Uterus (tissue), 4 donors: ENCODE measurements at places on chromosomes 4 and X. TPM values are rescaled to one million over a fixed set of nuclear protein-coding genes. Genes with fewer than 3 reads are reported as not detected.
A peak's percentile ranks its signal among the peaks of the same experiment; 100 is the strongest.

The GPR78 gene
- total RNA-seq = not detected

The RAI2 gene
- 6.0 TPM for total RNA-seq

- H3K36me3 ChIP-seq = no peaks in the 10 kb centered on the region
- no peak for DNase-seq
- H3K27ac ChIP-seq = no peak overlapping the region
- no peaks in the 10 kb centered on the region for H3K4me1 ChIP-seq
- no peaks in the 10 kb centered on the region for H3K27me3 ChIP-seq
These were observed 160.3 kb downstream of the CFAP299 start for GRCh38 chr4:80495865-80496264.

DNA sequence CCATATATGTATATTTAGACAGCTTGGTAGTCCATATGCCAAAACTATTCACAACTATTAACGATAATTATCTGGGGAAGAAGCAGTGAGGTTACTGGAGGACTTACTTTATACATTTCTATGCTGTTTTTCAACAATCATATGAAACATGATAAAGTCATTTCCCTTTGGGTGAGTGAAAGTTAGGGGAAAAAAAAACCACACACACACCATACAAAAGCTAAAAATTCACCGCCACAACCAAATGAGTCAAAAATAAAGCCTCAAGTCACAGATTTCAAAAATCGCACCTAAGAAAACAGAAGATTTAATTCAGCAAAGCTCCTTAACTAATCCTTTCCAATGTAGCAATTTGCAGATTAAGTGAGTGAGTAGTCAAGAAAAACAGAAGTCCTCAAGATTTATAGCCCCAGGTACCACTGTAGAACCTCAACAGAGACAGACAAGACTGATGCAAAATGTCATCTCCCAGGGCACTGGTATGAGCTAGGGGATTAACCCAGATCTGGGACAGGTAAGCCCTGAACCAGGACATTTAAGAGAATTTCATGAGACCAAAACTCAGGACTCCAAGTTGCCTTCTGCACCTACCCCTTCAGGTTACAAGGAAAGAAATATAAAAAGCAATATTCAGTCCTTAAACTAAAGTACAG, 35.1 kb downstream of the SYTL4 start:
- H3K36me3 ChIP-seq = no peaks in the 10 kb centered on the region
- H3K4me1 ChIP-seq = no peaks in the 10 kb centered on the region
- no peak overlapping the region for H3K4me3 ChIP-seq
- no peak for DNase-seq
- H3K27me3 ChIP-seq = no peaks in the 10 kb centered on the region

The SLC6A8 gene
- total RNA-seq = 9.5 TPM

DNA sequence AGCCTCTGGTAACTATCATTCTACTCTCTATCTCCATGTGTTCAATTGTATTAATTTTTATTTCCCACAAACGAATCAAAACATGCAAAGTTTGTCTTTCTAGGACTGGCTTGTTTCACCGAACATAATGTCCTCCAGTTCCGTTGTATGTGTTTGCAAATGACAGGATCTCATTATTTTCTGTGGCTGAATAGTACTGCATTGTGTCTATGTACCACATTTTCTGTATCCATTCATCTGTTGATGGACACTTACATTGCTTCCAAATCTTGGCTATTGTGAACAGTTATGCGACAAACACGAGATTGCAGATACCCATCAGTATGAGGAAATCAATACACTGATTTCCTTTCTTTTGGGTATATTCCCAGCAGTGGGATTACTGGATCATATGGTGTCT, 8.4 kb upstream of the LDOC1 start:
- no peaks in the 10 kb centered on the region for H3K4me1 ChIP-seq
- no peak for DNase-seq
- no peak overlapping the region for H3K4me3 ChIP-seq
- no peaks in the 10 kb centered on the region for H3K27me3 ChIP-seq
- H3K27ac ChIP-seq = no peak overlapping the region
- no peaks in the 10 kb centered on the region for H3K36me3 ChIP-seq

The STK26 gene
- 65.9 TPM for total RNA-seq

The GASK1B gene
- 68.7 TPM for total RNA-seq

The CT45A5 gene
- not detected for total RNA-seq

DNA sequence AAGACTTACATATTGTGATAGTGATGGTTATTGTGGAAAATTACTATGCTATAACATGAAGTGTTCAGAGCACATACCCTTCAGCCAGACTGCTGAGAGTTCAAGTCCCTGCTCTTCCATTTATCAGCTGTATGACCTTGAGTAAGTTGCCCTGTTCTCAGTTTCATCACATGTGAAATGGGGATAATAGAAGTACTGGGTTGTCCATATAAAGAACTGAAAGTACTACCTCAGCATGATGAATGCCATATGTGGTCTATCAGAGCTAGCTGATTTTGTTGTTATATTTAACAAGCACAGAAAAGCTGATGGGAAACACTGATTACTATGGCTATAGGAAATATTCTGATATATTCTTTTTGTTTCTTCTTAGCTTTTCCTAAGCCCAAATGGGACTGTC, 115.6 kb downstream of the REPS2 start:
- no peaks in the 10 kb centered on the region for H3K4me1 ChIP-seq
- H3K27ac ChIP-seq = no peak overlapping the region
- no peaks in the 10 kb centered on the region for H3K36me3 ChIP-seq
- no peak for DNase-seq
- no peaks in the 10 kb centered on the region for H3K27me3 ChIP-seq

DNA sequence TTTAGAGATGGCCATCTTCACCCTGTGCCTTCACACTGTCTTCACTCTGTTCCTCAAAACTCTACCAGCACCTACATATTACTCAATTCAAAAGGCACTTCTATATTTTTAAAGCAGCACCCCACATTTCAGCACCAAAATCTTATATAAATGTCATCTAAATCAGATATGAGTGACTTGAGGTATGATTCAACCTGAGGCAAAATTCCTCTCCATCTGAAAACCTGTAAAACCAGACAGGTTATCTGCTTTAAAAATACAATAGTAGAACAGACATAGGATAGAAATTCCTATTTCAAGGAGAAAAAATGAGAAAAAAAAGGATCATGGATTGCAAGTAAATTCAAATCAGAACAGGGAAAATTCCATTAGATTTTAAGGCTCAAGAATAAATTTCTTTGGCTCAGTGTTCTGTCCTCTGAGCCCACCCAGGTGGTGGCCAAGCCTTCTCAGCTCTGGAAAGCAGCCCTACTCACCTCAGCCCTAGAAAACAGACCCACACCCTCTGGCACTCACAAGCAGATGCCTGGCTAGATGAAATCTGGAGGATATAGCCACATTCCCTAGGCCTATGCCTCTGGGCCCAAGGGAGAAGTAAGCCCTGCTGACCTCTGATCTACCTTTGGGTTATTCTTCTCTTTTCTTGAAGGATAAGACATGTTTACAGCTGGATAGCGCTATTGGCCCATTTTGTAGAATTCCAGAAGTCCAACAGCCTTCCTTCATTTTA, 240.4 kb upstream of the ZCCHC13 start:
- H3K27me3 ChIP-seq = no peaks in the 10 kb centered on the region
- H3K36me3 ChIP-seq = no peaks in the 10 kb centered on the region
- no peak overlapping the region for H3K4me3 ChIP-seq
- H3K4me1 ChIP-seq = no peaks in the 10 kb centered on the region

DNA sequence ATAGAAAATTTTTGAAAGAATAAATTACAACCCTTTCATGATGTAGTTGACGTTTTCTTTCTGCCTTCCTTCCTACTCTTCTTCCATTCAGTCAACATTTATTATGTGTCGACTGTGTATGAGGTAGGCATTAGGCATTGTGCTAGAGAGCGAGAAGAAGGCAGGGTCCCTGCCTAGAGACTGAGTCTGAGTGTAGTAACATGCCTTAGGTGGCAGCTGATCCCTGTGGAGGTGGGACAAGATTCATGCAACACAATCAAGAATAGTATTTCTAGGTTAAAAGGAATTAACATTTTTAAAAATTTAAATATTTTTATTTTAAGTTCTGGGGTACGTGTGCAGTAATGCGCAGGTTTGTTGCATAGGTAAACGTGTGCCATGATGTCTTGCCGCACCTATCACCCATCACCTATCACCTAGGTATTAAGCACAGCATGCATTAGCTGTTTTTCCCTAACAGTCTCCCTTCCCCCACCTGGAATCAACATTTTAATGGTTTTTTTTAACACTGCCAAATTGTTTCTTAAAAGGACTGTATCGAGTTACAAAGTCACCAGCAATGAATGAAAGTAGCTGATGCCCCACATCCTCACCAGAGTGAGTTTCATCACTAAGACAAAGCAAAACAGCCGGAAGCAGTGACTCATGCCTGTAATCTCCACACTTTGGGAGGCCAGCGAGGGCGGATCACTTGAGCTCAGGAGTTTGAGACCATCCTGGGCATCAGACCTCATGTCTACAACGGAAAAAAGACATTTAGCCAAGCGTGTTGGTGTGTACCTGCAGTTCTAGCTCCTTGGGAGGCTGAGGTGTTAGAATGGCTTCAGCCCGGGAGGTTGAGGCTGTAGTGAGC, 84.0 kb downstream of the WWC2 start:
- DNase-seq = peak; percentile 22
- no peaks in the 10 kb centered on the region for H3K27me3 ChIP-seq
- no peak overlapping the region for H3K27ac ChIP-seq
- H3K4me3 ChIP-seq = no peak overlapping the region
- H3K4me1 ChIP-seq = no peaks in the 10 kb centered on the region
- no peaks in the 10 kb centered on the region for H3K36me3 ChIP-seq

- DNase-seq = no peak
- no peak overlapping the region for H3K4me3 ChIP-seq
- no peaks in the 10 kb centered on the region for H3K27me3 ChIP-seq
- H3K36me3 ChIP-seq = no peaks in the 10 kb centered on the region
- H3K4me1 ChIP-seq = no peaks in the 10 kb centered on the region
These were observed 216.0 kb upstream of the FTHL17 start for GRCh38 chrX:31287861-31288260.

GRCh38 chr4:119040694-119041185, 94.9 kb upstream of the MYOZ2 start:
- H3K4me1 ChIP-seq = peaks cover 14% of the 10 kb centered on the region
- no peak overlapping the region for H3K4me3 ChIP-seq
- H3K27me3 ChIP-seq = no peaks in the 10 kb centered on the region
- H3K27ac ChIP-seq = peak overlapping the region; percentile 99

DNA sequence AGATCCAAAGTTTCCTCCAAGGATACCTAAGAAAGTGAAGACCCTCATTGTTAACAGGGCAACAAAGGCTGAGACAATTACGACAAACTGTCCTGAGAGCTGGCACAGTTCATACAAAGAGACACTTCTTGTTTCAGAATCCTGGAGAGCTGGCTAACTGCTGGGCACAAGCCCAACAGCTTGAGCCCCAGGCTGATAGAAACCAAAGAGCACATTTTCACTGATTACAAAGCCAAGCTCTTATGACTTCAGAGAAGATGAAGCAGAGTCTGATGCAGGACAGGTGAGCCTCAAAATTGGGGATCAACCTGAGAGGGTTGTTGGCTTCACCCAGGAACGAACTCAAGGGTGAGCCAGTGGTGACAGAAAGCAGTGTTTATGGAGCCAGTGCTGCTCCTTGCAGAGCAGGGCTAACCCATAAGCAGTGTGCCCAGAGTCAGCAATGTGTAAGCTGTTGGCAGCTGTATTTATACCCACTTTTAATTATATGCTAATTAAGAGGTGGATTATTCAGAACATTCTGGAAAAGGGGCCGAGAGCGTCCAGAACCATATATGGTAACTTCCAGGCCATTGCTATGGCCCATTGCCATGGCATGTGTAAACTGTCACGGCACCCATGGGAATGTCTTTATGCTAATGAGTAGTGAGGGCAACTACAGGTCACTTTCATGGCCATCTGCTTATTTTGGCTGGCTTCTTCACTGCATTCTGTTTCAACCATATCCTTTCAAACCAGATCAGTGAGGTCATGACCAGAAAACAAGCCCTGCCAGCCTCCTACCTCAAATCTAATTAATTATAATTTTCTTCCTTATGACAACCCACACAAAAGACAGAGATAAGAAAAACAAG, 183.7 kb downstream of the EVC2 start:
- H3K27ac ChIP-seq = no peak overlapping the region
- no peaks in the 10 kb centered on the region for H3K36me3 ChIP-seq
- no peaks in the 10 kb centered on the region for H3K27me3 ChIP-seq
- no peaks in the 10 kb centered on the region for H3K4me1 ChIP-seq
- H3K4me3 ChIP-seq = no peak overlapping the region

GRCh38 chrX:12425496-12425895, 287.2 kb downstream of the FRMPD4 start:
- H3K4me1 ChIP-seq = no peaks in the 10 kb centered on the region
- no peak overlapping the region for H3K4me3 ChIP-seq
- DNase-seq = no peak
- H3K27me3 ChIP-seq = no peaks in the 10 kb centered on the region

GRCh38 chr4:54677416-54677815, 19.7 kb downstream of the KIT start:
- H3K36me3 ChIP-seq = no peaks in the 10 kb centered on the region
- no peak for DNase-seq
- H3K4me1 ChIP-seq = no peaks in the 10 kb centered on the region

GRCh38 chr4:67762086-67762485, 7.9 kb upstream of the GNRHR start:
- no peak for DNase-seq
- H3K4me1 ChIP-seq = no peaks in the 10 kb centered on the region
- H3K27ac ChIP-seq = no peak overlapping the region
- H3K36me3 ChIP-seq = no peaks in the 10 kb centered on the region

DNA sequence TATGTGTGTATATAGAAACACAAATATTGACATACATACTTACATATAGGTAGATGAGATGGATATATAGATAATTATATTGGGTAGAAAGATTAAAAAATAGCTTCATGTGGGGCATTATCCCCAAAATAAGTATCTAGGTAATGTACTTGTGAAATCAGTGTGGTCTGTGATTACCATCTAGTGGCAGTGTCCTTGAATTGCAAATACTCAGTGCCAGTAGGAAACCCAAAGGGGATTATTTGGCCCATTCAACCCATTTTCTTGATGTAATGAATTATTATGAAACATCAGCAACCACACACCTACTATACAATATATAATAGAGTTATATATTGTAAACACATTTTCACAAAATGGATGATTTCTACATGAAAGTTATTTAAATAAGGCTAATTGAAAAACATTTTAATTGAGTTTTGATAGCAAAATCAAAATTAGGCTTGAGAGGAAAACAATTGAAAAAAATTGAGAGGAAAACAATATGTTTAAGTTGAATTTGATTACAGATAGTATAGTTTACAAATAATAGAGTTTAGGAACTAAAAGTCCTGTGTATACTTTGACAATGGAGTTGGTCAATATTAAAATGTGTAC, 389.4 kb downstream of the GALNTL6 start:
- no peaks in the 10 kb centered on the region for H3K27me3 ChIP-seq
- H3K36me3 ChIP-seq = no peaks in the 10 kb centered on the region
- H3K27ac ChIP-seq = no peak overlapping the region
- no peak for DNase-seq
- H3K4me1 ChIP-seq = no peaks in the 10 kb centered on the region
- H3K4me3 ChIP-seq = no peak overlapping the region

- no peaks in the 10 kb centered on the region for H3K4me1 ChIP-seq
- H3K36me3 ChIP-seq = no peaks in the 10 kb centered on the region
- no peak overlapping the region for H3K27ac ChIP-seq
These were observed 96.3 kb upstream of the NOCT start for GRCh38 chr4:138919094-138919936.

The IGBP1 gene
- 58.9 TPM for total RNA-seq
